CD4-positive, alpha-beta T cell treated with Interleukin-6 at 100 ng/mL for 8 hours (primary cell): ENCODE measurements at places on chromosomes 2 and 18.

GRCh38 chr2:231342061-231342711, 53.3 kb upstream of the B3GNT7 start:
- DNase-seq: no peak

- no peak for DNase-seq
Observed at GRCh38 chr2:118816669-118817068, 30.8 kb downstream of the EN1 start.

GRCh38 chr2:46814160-46814961, 101.2 kb downstream of the MCFD2 start:
- no peak for DNase-seq

GRCh38 chr2:14737201-14737600, 104.7 kb downstream of the LRATD1 start:
- no peak for DNase-seq

DNA sequence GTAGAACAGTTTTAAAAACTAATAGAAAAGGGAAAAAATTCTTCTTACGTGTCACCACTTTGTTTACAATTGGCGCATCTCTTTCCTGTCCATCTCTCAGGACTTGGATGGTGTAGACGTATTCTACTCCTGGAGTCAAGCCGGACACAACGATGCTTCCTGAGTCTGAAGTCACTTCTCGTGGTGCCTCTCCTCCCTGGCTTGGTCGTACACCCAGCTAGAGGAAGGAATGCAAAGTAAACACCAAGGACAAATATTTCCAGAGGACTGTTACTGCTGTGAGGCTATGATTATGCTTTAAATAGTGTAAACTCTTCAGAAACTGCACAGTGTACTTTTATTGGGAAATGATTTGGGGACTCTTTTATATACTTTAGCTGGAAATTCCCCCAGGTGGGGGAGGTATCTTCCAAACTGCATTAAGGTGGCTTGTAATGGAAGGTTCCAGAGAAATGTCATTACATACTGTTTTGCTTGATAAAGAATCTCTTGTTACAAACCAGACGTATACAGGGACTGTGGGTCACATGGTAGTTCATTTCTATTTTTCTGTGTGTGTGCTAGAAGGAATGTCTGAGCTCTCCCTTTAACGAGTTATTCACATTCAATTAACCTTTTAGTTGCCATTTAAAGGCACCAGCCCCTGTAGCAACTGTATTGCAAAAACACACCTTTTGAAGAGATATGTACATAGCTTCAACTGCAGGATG, 38.1 kb downstream of the FN1 start:
- no peak for DNase-seq

GRCh38 chr18:6215888-6216287, 198.8 kb downstream of the L3MBTL4 start:
- no peak for DNase-seq
